ENCODE measurements at places on chromosomes 5 and 9.
A peak's percentile ranks its signal among the peaks of the same experiment; 100 is the strongest.

DNA sequence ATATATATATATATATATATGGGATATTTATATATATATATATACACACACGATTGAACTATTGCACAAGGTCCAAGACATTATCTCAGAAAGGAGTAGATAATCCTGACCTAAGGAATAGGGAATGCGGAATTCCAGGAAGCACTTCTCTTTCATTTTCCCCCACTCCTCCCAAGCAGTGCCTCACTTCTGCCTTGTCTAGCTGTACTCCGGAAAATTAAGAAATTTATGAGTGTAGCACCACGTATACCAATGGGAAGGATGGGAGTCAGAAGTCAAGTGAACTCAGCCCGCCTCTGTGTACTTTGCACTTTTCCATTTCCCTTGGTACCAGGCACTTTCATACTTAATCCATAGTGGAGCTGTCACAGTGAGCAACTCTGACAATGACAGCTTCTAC lies 10.9 kb downstream of the SLC36A1 start:
- no peak for DNase-seq

DNA sequence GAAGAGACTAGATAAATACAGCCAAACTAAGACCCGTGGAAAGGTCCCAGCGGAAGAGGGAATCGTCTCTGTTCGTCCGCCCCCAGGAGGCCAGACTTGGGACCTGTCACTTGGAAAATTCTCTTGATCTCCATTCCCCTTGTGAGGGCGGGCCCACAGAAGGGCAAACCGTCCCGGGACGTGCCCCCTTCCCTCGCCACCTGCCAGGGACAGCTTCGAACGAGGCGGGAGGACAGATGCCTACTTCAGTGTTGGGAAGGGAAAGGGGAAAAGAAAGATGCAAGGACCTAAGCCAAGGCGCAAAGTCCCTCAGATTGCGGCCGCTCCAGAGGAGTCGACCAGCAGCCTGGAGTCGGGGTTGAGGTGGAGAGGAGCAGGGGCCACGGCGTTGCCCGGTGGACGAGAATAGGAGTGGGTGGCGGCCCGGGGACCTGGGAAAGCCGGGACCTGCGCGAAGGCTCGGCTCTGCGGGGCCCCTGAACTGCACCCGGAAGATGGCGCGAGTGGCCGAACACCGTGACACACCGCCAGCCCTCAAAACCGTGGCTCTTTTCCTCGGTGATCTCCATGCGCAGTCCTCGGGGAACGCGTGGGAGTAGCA lies 4.4 kb upstream of the EBF1 start:
- DNase-seq: no peak

GRCh38 chr5:157993201-157993600 lies 134.3 kb upstream of the CLINT1 start:
- no peak for DNase-seq

DNA sequence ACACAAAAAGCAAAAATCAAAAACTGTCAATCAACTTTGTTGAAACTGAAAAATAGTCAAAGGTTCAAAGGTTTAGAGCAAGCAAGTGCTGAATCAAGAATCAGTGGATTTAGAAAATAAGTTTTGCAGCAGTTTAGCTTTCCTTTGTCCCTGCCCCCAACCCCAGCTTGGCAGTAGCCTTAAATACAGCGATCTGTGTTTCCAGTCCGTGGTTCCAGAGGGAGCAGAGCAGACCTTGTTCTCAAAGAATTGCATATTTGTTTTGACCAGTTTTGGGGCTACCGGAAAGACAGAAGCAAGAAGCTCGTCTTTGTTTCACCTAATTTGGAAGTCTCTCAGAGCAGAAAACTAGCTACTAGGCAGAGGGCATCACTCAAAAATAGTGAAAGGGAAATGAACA lies 57.2 kb upstream of the PRDM9 start:
- no peak for DNase-seq

DNA sequence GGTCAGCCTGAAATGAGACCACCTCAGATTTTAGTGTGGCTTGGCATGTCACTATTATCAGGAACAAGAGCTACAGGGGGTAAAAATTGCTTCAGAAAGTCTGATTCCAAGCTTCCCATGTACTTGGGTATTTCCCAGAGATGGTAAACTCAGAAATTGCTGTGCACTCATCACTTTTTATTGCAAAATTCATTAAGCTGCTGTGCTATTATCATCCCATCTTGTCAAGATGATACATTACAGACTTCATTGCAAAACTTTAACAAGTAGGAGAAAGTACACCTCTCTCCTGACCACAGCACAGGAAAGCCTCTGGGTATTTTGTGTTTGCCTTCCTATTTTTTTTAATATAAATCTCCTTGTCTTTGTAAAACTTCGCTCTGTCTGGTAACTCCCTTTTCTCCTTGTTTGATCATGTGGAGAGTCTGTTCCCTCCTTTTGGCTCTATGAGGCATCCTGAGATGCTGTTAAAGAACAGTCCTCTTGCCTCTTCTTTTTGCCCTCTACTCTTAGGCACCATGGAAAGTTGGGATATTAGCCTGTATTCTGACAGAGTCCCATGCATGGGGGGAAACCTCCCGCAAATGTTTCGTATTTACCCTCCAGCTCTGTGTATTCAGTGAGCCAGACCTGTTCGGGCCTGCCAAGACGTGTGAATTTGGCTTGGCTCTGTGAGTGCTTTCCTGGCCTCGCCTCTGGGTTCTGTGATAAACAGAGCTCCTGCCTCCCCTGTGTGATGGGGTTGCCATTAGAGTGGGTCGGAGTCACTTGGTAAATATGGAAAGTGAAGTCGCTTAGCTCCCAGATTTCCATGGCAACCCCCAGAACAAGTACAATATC lies 260.7 kb downstream of the NR3C1 start:
- peak; percentile 88 for DNase-seq

GRCh38 chr9:89640361-89640760 lies 35.5 kb downstream of the GADD45G start:
- DNase-seq: no peak

GRCh38 chr5:130545291-130545690 lies 619.8 kb downstream of the HINT1 start:
- DNase-seq: no peak

DNA sequence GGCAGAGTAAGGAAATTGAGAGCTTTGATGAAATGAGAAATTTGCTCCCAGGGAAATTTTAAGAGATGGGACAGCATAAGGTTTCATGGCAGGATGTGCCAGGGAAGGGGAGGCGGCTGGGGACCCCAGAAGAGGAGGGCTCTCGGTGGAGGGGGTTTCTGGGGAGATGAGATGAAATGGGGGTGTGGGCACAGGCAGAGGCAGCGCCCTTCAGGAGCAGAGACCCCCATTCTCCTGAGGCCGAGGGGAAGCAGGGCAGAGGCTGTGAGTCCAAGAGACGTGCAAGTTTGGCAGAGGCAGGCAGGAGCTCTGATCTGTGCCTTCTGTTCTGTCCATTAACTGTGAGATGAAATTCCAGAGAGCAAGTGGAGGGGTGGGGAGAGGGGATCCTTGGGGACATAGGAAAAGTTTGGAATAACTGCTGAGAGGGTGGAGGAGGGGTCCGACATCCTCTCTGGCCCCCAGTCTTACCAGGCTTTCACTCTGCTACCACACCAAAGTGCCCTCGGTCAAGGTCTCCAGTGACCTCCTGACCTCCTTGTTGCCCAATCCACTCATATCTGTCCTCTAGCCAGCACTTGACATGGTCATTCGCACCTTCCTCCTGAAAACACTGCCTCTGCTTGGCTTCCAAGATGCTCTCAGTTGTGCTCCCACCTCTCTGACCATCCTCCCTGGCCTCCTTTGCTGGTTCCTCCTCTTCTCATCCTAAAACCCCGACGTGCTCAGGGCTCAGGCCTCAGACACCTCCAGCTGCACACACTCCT lies 108.1 kb upstream of the MVB12B start:
- DNase-seq: no peak

DNA sequence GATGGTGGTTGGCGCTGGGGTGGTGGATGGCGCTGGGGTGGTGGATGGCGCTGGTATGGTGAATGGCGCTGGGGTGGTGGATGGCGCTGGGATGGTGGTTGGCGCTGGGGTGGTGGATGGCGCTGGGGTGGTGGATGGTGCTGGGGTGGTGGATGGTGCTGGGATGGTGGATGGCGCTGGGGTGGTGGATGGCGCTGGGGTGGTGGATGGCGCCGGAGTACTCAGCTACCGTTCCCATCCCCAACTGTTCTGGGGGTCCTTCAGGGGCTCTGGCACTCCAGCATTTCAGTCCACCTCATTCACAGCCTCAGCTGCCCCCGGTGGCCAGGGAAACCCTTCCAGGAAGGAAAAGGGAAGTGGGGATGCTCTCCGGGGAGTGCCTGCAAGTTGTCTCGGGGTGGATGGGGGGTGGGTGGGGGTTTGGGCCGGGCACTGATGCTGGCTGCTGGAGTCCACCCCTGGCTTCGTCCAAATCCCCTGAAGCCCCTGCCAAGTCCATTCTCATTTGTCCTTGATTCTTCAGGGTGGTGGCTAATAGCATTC lies 147.3 kb upstream of the COL5A1 start:
- DNase-seq: no peak

DNA sequence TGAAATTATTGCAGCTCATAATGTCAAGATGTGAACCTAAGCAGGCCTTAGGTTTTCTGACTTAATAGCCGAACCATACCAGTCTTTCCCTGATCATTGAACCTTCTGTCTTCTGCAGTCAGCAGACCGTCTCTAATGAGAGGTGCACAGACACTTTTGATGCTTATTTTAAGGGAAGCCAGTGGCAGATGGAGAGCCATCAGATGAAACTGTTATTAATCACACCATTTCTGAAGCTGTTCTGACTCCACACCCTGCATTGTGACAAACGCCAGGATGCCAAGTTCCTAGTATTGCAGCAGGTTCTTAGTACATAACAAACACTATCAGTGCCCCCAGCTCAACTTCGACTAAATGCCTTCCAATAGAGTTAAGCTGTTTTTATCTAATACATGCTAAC lies 43.0 kb downstream of the PIK3R1 start:
- DNase-seq: peak; percentile 74

DNA sequence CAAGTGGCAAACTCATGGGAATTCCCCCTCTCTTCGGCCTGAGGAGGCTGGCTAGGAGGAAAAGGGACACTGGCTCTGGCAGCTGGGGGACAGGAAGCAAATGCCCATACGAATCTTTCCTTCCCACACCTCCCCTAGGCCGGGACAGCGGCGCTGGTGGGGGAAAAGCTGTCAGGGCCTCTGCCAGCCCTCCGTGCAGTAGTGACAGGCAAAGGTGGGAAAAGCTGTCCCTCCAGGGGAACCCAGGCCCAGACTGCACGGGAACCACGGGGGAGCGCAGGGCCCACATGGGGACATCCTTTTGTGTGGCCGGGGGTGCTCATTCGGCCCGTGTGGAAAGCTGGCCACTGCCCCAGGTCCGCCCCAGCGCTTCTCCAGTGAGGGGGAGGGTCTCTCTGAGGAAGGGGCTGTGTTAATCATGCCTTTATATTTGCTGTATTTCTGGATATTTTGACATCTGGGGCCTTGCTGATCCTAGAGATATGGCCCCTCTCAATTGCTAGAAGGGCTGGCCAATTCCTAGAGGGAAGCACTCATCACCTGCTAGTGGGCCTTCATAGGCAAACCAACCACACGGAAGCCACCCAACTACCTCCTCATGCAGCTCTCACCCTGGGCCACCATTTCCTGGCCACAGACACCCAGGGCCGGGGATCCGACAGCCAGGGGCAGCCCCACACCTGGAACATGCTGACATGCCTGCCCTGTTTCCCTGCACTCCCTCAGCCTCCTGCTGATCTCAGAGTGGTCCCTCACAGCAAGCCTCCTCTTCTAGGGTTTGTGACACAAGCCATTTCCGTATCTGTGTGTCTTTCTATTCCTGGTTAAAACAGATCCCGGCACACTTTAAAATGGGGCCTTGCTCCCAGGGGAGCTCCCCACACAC lies 138.8 kb downstream of the ROR2 start:
- no peak for DNase-seq

DNA sequence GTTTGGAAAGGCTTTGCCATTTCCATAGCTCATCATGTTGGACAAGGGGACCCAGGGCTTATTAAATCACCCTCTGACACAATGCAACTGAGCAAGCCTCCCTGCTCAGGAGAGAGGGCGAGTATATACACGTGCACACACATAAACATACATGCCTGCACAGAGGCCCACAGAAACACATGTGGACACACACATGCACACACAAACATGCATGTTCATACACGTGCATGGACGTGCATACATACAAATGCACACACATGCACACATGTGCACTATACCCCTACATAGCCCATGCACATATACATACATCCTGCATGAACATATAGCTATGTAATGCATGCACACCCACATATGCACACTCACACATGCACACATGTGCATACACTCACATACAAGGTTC lies 99.5 kb upstream of the ALDH1B1 start:
- no peak for DNase-seq

DNA sequence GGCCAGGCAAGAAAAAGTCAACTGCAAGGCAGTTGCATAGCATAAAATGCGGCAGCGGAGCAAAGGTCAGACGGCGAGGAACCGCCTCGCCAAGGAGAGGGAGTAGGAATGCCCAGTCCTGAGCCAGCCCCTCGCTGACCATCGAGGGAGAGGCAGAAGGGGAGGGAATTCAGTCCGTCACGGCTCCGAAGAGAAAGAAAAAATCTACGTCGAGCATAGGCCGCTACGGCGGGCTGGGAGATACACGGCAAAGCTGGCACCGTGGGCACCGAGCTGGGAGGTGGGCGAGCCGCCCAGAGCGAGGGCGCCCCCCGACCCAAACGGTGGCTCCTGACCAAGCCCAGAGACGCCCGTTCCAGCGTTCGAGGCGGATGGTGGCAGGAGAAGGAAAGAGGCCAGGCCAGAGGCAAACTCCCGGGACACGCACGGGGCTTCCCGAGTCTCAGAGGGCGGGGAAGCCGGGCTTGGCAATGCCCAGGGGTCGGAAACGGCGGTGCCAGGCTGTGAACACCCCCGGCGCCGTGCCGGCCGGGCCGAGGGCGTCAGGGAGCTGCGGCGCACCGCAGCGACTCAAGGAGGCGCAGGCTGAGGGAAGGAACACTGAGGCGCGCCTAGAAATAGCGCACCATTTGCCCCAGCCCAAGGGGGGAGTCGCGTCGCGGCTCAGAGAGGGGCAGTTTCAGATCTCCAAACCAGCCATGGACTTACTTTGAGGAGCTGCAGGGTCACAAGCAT lies 518 bp downstream of the SPRY4 start:
- DNase-seq: no peak

- DNase-seq: no peak
Observed at GRCh38 chr5:76579166-76579937, 43.9 kb downstream of the F2RL2 start.

DNA sequence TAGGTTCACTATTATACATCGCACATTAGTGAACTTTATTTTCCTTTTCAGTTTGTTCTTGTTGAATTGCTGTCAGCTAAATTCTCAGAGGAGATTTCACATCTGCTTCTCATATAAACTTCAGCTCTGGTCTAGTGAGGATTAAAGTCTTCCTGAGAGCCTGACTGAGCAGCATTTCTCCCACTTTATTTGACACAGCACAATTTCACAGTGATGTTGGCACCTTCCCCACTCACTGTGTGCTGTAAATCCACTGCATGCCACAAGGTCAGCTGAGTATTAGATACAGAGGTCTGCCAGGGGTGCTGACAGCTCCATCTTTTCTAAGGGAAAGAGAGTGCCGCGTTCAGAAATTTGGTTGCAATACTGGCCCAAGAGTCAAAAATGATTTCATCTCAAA lies 567.4 kb downstream of the PRR16 start:
- DNase-seq: no peak

Measured in NCI-H446 (cell line).